Cortex of kidney (tissue), 1 donor: ENCODE measurements at places on chromosomes 3 and 15.

- no peak for DNase-seq
Observed at GRCh38 chr3:188842639-188843038, 329.1 kb upstream of the TPRG1 start.

- DNase-seq, result no peak
Observed at GRCh38 chr15:91867581-91868026, 14.1 kb downstream of the SLCO3A1 start.

DNA sequence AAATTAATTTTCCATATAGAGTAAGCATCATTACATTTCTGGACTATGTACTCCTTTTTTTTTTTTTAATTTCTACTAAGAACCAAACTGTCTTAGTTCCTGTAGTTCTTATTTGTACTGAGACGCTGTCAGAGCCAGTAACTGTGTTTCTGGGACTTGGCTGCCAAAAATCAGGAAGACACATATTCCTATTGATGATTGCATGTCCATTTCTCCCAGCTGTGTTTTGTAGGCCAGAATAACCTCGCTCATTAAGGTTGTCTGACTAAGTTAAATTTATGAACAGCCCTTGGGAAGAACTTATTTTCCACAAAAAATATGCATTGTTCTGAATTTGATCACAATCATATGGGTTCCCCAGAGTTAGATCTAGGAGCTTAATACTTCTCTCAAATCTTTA, 29.5 kb downstream of the PLSCR5 start:
- DNase-seq, result no peak

DNA sequence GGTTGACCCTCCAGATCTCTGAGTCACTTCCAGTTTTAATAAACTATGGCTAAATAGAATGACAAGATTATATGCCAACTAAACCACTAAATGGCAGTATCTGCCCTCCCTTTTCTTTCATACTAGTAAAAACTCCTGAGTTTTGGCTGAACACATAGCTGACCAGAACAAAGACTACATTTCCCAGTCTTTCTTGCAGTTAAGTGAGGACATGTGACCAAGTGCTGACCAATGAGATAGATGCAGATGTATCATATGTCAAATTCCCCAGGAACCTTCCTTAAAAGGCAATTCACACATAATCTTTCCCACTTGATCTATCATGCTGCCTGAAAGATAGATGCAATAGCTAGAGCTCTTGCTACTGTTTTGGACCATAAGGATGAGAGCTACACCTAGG, 191.3 kb downstream of the SHOX2 start:
- DNase-seq, result no peak

GRCh38 chr3:86993704-86994103, 2.8 kb upstream of the VGLL3 start:
- no peak for DNase-seq
